ENCODE measurements at places on chromosomes 4 and X. TPM values are rescaled to one million over a fixed set of nuclear protein-coding genes. Genes with fewer than 3 reads are reported as not detected.

DBET gene
- not detected for total RNA-seq

RBM47 gene
- total RNA-seq: 0.98 TPM

TMEM128 gene
- total RNA-seq: 18.6 TPM

ANOS1 gene
- total RNA-seq: not detected

AADAT gene
- total RNA-seq: 4.9 TPM

SNX12 gene
- total RNA-seq: 48.9 TPM

Data from subcutaneous preadipocyte (primary cell).